ENCODE measurements at places on chromosomes 12 and 14. TPM values are rescaled to one million over a fixed set of nuclear protein-coding genes. Genes with fewer than 3 reads are reported as not detected.

Gene HOTAIR
- not detected for total RNA-seq

Gene PELI2
- 15.0 TPM for total RNA-seq

Gene IFNG
- total RNA-seq: not detected

Gene MSRB3
- 77.3 TPM for total RNA-seq

Gene PLA2G1B
- 1.2 TPM for total RNA-seq

Gene LALBA
- not detected for total RNA-seq

Gene KRT5
- not detected for total RNA-seq

Gene GPR162
- total RNA-seq: 12.0 TPM

Gene DPF3
- total RNA-seq: 5.3 TPM

Gene SOCS2
- 31.1 TPM for total RNA-seq

Gene CYP46A1
- 1.3 TPM for total RNA-seq

Gene PLEKHD1
- 0.08 TPM for total RNA-seq

Gene P2RX2
- not detected for total RNA-seq

Gene GPD1
- total RNA-seq: 0.43 TPM

Gene BEGAIN
- total RNA-seq: 7.0 TPM

Gene IL26
- total RNA-seq: 0.34 TPM

Gene GPRC5A
- 25.7 TPM for total RNA-seq

Gene USP44
- total RNA-seq: 0.39 TPM

Gene SLC25A47
- total RNA-seq: not detected

Gene RNF212B
- not detected for total RNA-seq

Gene CLEC2A
- not detected for total RNA-seq

Gene ACTR6
- 26.1 TPM for total RNA-seq

Gene ZNF891
- 2.1 TPM for total RNA-seq

Gene TCL1A
- not detected for total RNA-seq

Gene DPPA3
- not detected for total RNA-seq

Gene DEGS2
- total RNA-seq: 0.19 TPM

Gene KRT79
- not detected for total RNA-seq

Gene TSPAN8
- total RNA-seq: not detected

Gene ADCY6
- 71.9 TPM for total RNA-seq

Gene TROAP
- 8.0 TPM for total RNA-seq

Gene IGF1
- 0.40 TPM for total RNA-seq

Gene TEX52
- not detected for total RNA-seq

Gene AKAP3
- 1.1 TPM for total RNA-seq

Gene WNT5B
- total RNA-seq: 99.5 TPM

Gene SLC6A13
- total RNA-seq: not detected

Gene TAS2R14
- total RNA-seq: 2.7 TPM

Gene CCDC184
- 0.32 TPM for total RNA-seq

Gene CARMIL3
- total RNA-seq: 0.31 TPM

Gene SIX6
- not detected for total RNA-seq

Gene PMCH
- not detected for total RNA-seq

Gene KLHL28
- total RNA-seq: 15.3 TPM

Gene PZP
- total RNA-seq: not detected

Gene MDM1
- 10.9 TPM for total RNA-seq

Gene DIO3
- 0.34 TPM for total RNA-seq

Gene GRIP1
- total RNA-seq: 9.1 TPM

Gene SLCO1B1
- total RNA-seq: not detected

Gene ERBB3
- 0.97 TPM for total RNA-seq

Gene DCAF11
- total RNA-seq: 50.2 TPM

Gene OR6S1
- not detected for total RNA-seq

Gene C14orf132
- total RNA-seq: 84.8 TPM

Gene SSTR1
- total RNA-seq: not detected

Measured in osteocyte (in vitro differentiated cells).